ENCODE measurements at places on chromosomes 1 and 21. TPM values are rescaled to one million over a fixed set of nuclear protein-coding genes. Genes with fewer than 3 reads are reported as not detected.

L1TD1 gene
- not detected for total RNA-seq

BTG2 gene
- 63.1 TPM for total RNA-seq

DNA sequence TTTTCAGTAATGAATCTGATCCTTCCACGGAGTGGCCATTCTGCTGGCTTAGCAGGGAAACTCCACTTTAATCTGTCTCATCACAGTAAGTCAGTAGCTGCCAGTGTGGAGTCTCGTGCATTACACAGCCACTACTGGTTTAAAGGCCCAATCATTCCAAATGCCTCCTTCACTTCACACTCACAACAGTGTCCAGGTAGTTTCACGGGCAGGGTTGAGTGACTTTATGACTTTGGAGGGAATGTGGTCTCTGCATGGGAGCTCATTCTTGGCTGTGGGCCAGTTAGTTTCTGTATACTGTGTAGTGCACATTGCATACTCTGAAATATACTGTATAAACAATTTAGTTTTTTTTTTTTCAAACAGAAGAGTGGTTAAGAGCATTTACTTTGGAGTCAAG lies 34.6 kb upstream of the C1orf87 start:
- no peaks in the 10 kb centered on the region for H3K36me3 ChIP-seq
- DNase-seq = peak; percentile 25
- no peak overlapping the region for H3K27ac ChIP-seq
- peaks cover 2% of the 10 kb centered on the region for H3K4me1 ChIP-seq
- H3K27me3 ChIP-seq = no peaks in the 10 kb centered on the region

DNA sequence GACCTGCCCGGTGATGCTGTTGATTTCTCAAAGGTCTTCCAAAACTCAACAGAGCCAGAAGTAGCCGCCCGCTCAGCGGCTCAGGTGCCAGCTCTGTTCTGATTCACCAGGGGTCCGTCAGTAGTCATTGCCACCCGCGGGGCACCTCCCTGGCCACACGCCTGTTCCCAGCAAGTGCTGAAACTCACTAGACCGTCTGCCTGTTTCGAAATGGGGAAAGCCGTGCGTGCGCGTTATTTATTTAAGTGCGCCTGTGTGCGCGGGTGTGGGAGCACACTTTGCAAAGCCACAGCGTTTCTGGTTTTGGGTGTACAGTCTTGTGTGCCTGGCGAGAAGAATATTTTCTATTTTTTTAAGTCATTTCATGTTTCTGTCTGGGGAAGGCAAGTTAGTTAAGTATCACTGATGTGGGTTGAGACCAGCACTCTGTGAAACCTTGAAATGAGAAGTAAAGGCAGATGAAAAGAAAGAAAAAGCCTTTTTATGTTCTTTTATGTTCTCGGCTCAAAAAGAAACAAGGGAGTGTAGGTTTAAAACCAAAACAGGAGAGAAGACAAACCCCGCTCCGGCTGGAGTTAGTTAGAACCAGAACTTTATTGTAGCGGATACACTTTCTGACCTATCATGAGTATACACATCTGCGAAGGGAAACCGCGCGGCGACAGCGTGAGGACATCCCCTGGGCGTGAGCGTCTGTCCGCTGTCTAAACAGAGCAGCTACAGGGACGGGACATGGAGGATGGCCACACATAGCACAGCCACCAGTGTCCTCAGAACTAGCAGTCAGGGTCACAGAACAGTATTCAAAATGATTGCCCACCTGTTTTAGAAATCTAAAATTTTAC lies 77.1 kb downstream of the PIK3CD start:
- peaks cover 38% of the 10 kb centered on the region for H3K36me3 ChIP-seq
- DNase-seq = no peak
- H3K27me3 ChIP-seq = no peaks in the 10 kb centered on the region
